ENCODE measurements at places on chromosomes 4 and X.
A peak's percentile ranks its signal among the peaks of the same experiment; 100 is the strongest.

GRCh38 chr4:2843941-2844584 is 419 bp downstream of the ADD1 start:
- peak; percentile 16 for DNase-seq

GRCh38 chrX:78603908-78604307 is 55.2 kb downstream of the RTL3 start:
- no peak for DNase-seq

- no peak for DNase-seq
Observed at GRCh38 chr4:20478412-20478811, 221.8 kb upstream of the PACRGL start.

- no peak for DNase-seq
Observed at GRCh38 chr4:109440948-109441347, 7.3 kb downstream of the SEC24B start.

DNA sequence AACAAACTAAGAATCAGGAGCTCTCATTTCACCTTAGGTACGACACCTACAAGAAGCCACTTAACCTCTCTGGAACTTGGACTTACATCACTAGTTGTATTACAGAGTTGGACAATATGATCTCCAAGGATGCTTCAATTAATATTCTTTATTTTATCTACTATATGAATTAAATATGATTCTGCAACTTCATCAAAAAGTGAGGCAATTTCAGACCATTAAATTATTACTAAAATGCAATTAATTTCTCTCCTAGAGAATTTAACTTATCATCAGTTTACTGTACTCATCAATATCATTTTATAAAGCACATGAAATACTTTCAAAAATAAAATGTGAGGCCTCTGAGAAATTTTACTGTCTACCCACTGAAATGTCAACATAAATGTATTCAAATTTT is 33.9 kb downstream of the SLC39A8 start:
- no peak for DNase-seq

DNA sequence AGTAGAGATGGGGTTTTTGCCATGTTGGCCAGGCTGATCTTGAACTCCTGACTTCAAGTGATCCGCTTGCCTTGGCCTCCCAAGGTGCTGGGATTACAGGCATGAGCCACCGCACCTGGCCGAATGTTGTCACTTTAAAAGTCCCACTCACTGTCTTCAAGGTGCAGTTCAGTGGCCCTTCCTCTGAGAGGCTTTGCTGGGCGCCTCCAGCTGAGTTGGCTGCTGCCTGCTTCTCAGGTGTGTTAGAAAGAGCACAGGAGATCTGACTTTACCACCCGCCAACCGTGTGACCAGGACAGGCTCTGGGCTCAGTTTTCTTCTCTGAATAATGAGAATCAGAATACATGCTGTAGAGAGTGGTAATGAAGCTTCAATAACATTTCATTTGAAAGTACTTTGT is 207.4 kb downstream of the CEP135 start:
- DNase-seq, result no peak

DNA sequence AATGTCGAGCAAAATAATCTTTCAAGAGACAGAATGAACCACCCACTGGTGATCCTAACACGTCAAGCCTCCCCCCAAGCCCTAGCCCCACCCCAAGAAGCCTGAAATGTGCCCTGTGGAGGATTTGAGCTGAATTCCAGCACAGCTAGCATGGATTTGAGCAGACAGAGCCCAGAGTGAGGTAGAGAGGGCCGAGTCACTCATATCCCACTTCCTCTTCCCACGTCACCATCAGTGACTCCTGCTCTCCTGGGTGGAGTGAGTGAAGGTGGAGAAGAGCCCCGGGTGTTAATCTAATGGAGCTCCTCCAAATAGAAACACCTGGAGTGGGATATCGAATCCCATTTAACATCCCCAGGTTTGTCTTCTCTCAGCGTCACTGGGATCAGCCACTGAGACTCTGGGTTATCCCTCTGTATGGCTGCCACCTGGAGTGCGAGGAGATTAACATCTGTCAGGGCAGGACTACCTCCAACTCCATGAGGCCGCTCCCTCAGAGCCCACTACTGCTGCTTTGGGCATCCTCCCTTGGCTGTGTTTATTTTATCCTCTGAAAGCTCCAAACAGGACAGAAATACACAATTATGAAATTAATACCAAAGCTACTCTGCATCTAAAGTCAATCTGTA is 136.6 kb downstream of the NWD2 start:
- DNase-seq, result no peak

GRCh38 chrX:100600758-100601157 is 16.0 kb downstream of the TNMD start:
- DNase-seq, result no peak

- DNase-seq, result no peak
Observed at GRCh38 chr4:72186714-72187113, 154.9 kb downstream of the NPFFR2 start.

DNA sequence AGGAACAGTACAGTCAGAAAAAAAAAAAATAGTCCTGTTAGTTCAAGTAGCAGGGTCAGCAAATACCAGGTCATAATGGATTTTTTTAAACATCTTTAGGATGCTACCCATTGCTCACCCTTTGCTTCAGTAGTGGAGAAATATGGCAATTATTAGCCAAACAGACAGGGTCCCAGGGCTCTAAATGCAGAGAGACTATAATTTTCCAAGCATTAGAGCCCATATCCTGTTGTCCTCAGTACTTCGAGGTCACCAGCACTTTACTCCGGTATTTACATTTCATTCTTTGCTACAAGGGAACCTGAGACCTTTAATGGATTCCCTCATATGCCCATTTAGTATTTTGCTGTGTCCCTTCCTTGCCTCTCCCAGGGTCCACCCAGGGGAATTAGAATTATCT is 1562.9 kb upstream of the TENM3 start:
- DNase-seq, result no peak

DNA sequence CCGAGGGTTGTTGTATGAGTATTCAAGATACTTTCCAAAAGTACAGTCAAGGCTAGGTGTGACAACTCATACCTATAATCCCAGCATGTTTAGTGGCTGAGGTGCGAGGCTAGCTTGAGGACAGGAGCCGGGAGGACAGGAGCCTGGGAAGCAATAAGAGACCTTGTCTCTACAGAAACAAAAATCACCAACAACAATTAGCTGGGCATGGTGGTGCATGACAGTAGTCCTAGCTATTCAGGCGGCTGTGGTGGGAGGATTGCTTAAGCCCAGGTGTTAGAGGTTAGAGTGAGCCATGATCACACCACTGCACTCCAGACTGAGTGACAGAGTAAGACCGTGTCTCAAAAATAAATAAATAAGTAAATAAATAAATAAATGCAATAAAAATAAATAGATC is 91.6 kb downstream of the TLL1 start:
- DNase-seq, result no peak

DNA sequence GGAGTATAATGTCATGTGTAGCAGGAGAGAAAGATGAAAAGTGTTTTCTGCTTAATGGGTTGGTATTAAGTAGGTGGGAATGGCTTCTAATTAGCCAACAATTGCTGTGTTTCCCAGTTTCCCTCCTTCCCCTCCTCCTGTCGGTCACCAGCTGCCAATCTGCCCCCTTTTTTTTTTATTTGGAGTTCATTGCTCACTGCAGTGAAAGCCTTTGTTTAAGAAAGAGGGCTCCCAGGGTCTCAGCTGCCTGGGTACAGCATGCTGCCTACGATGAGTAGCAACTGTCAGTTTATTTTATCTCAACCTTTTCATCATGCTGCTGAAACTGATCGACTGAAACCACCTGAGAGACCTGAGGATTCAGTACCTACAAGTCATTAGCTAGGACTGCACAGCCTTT is 149.0 kb downstream of the POU4F2 start:
- DNase-seq, result no peak
